NCI-H748 treated with DMSO at 0.1 percent for 48 hours (cell line): ENCODE measurements at places on chromosomes 11 and 22.

DNA sequence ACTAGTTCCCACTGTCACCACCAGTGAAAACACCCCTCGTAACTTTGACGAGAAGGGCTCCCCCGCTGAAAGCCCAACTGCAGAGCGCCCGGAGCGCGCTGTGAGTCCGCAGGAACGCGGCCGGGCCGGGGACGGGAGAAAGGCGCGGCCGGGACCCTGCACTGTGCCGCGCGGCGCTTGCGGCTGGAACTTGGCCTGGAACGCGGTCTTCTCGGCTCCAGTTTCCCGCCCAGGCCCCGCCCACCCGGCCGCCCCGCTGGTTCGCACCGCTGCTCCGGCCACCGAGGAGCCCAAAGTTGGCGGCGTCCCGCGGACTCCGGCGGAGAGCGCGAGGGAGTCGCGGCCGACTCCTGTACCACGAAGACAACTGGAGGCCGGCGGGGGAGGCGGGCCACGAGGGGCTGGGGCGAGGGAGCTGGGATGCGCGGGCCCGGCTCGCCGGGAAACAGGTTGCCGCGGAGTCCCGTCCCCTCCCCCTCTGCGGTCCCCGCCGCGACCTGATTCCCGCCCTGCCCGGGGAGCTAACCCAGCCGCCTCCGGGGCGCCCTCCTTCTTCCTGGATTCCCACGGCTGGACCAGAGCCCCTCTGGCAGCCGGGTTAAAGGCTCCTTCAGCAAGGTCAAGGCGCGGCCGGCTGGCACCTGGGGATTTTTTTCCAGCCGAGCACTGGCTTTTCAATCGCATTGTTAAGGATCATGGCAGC lies 3.4 kb downstream of the TENM4 start:
- DNase-seq, result peak; percentile 29

- DNase-seq, result no peak
Measured at GRCh38 chr22:50548040-50548920, 2.6 kb downstream of the KLHDC7B start.

GRCh38 chr11:66316849-66317251 lies at the start of gene CD248:
CD248 (minus strand) TSS chr11:66317044; CDS start chr11:66317027, 17 bp downstream.
- DNase-seq, result no peak

DNA sequence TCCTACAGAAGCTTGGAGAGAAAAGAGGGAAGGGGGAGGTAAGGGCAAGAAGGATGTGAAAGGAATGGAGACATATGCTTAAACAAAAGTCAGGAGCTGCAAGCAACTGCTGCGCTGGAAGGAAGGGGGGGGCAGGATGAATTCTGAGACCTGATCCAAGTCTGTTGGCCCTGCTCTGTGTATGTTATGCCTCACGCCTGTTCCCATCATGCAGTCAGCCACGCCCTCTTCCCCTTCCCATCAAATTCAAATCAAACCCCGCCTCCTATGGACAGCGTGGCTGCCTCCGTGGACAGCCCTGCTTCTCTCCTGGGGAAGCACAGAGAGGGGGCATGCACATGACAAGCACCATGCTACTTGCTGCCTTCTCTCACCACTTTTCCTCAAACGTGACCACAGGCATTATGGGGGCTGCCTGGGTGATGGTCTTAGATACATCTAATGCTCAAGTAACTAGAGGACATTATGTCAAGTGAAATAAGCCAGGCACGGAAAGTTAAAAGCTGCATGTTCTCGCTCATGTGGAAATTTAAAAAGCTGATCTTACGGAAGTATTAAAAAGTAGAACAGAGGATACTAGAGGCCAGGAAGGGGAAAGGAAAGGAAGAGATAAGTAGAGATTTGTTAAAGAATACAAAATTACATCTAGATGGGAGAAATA lies 45.8 kb upstream of the CYP2D6 start:
- no peak for DNase-seq

DNA sequence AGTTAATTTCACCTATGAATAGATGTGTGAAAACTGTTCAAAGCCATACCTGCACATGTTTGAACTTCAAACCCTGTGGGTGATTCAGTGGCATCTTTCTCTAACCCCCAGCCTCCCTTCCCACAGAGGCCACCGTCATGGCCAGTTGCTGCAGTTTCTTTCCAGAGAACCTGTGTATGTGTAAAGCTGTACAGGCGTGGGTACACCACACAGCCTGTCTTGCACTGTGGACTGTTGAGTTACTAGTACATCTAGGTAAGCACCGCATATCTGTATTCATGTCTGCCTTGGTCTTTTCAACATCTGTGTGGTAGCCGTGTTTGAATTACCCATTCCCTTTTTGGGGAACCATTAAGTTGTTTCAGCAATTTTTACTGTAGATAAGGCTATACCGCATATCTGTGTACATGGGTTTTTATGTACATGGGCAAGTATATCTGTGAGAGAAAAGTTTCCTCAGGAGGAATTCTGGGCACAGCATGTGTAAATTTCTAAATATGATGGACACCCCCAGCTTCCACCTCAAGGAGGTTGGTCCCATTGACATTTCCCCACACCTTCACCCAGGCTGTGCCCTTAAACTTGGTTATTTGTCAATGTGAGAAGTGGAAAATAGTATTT lies 13.9 kb downstream of the NEAT1 start:
- no peak for DNase-seq
